Bronchial epithelial cell (primary cell): ENCODE measurements at places on chromosomes 6 and 20. TPM values are rescaled to one million over a fixed set of nuclear protein-coding genes. Genes with fewer than 3 reads are reported as not detected.

The AGPAT1 gene
- total RNA-seq, result 5.8 and 9.0 TPM in 2 replicates

The PKIG gene
- 8.4 and 15.0 TPM in 2 replicates for total RNA-seq

The DEFB132 gene
- not detected in 2 replicates for total RNA-seq

The MAFB gene
- total RNA-seq, result 1.3 and 3.6 TPM in 2 replicates

The TAP2 gene
- total RNA-seq, result 25.0 and 43.1 TPM in 2 replicates

The C6orf52 gene
- 2.1 and 2.7 TPM in 2 replicates for total RNA-seq

The BTNL2 gene
- total RNA-seq, result 0.13 and 0.26 TPM in 2 replicates

The TMEM14B gene
- total RNA-seq, result 55.8 and 86.2 TPM in 2 replicates

The FOXF2 gene
- total RNA-seq, result under 0.01 TPM in 1 of 2 replicates, not detected in the other

The SOBP gene
- total RNA-seq, result 0.26 and 0.38 TPM in 2 replicates

The FNDC1 gene
- total RNA-seq, result not detected in 2 replicates

The KHDC1 gene
- 1.3 and 1.7 TPM in 2 replicates for total RNA-seq

The CLPSL2 gene
- not detected in 2 replicates for total RNA-seq

The MOXD1 gene
- total RNA-seq, result 0.13 and 1.6 TPM in 2 replicates

The LPIN3 gene
- 3.9 and 10.0 TPM in 2 replicates for total RNA-seq

The TXLNB gene
- under 0.01 TPM in 1 of 2 replicates, not detected in the other for total RNA-seq

The CST11 gene
- total RNA-seq, result not detected in 2 replicates

The MICB gene
- total RNA-seq, result 2.9 and 3.7 TPM in 2 replicates

The SLC4A11 gene
- 3.2 and 5.1 TPM in 2 replicates for total RNA-seq

The LRRN4 gene
- total RNA-seq, result not detected in 2 replicates

The UNC5CL gene
- total RNA-seq, result 0.26 TPM in 2 replicates

The ACOT8 gene
- total RNA-seq, result 31.1 and 37.9 TPM in 2 replicates

The UBR2 gene
- 16.6 and 21.9 TPM in 2 replicates for total RNA-seq

The CRIP3 gene
- total RNA-seq, result not detected in 2 replicates

The CALHM4 gene
- total RNA-seq, result under 0.01 TPM in 1 of 2 replicates, not detected in the other

The DPPA5 gene
- not detected in 2 replicates for total RNA-seq

The RNF8 gene
- 20.8 and 29.2 TPM in 2 replicates for total RNA-seq

The TAGAP gene
- under 0.01 TPM in 2 replicates for total RNA-seq

The SPEF1 gene
- under 0.01 TPM in 1 of 2 replicates, not detected in the other for total RNA-seq

The TTI1 gene
- 14.6 and 14.7 TPM in 2 replicates for total RNA-seq

The EYS gene
- 0.26 and 0.53 TPM in 2 replicates for total RNA-seq

The LCA5 gene
- total RNA-seq, result 2.9 and 3.7 TPM in 2 replicates

The IRF4 gene
- not detected in 2 replicates for total RNA-seq

The CST2 gene
- not detected in 2 replicates for total RNA-seq

The HSPA1L gene
- total RNA-seq, result 0.53 and 1.4 TPM in 2 replicates

The CST4 gene
- not detected in 2 replicates for total RNA-seq

The OSER1 gene
- total RNA-seq, result 31.9 and 53.2 TPM in 2 replicates

The CD93 gene
- total RNA-seq, result under 0.01 and 0.13 TPM in 2 replicates

The APCDD1L gene
- under 0.01 TPM in 1 of 2 replicates, not detected in the other for total RNA-seq

The PGC gene
- total RNA-seq, result not detected in 2 replicates

The FITM2 gene
- 4.5 and 7.9 TPM in 2 replicates for total RNA-seq

The ADTRP gene
- 11.3 and 17.6 TPM in 2 replicates for total RNA-seq

The GGTLC1 gene
- not detected in 2 replicates for total RNA-seq
